ENCODE measurements at places on chromosomes 1 and 21.

GRCh38 chr1:5814046-5814619, 178.1 kb downstream of the NPHP4 start:
- DNase-seq, result no peak

GRCh38 chr1:42146626-42147320, 6.4 kb upstream of the GUCA2B start:
- peak; percentile 66 for DNase-seq

- DNase-seq, result no peak
Measured at GRCh38 chr1:2163205-2163604, 31.4 kb downstream of the FAAP20 start.

DNA sequence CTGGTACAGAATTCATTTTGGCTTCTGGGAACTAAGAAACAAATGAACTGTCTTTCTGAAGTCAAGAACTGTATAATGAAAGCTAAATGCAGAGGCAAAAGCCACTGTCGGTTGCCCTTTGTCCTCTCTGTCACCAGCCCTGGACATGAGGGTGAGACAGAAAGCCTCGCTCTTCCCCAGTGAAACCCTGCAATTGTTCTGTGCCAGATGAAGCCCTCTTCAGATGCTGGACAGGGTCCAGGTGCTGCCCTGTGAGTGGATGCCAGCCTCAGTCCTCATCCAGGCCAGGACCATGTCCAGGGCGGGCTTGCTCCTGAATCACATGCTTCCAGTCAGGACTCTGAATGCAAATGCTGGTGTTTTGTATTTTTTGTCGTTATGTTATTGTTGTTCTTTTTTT, 138.7 kb downstream of the RUNX1 start:
- no peak for DNase-seq

GRCh38 chr1:229197265-229197585, 73.7 kb upstream of the RAB4A start:
- DNase-seq, result no peak

- DNase-seq, result no peak
Measured at GRCh38 chr1:100074604-100075395, 57.9 kb downstream of the SASS6 start.

DNA sequence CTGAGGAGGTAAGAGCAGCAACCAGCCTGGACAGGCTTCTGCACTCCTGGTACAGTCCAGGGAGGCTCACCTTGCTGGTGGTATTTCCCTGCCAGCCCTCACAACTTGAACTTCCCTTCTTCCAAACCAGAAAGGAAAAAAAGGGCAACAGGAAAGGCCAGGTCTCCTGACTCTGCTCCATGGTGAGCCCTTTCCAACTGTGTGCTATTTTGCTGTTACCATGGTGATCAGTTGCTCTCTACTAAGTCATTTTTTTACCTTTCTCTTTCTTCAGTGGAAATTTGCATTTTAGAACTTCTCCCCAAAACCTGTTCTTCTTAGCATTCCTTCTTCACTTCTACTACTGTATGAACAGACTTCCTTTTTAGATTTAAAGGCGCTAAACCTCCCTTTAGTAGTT, 164.3 kb downstream of the GRIK1 start:
- DNase-seq, result no peak

GRCh38 chr1:228175316-228176023, 9.9 kb downstream of the IBA57 start:
- DNase-seq, result no peak

DNA sequence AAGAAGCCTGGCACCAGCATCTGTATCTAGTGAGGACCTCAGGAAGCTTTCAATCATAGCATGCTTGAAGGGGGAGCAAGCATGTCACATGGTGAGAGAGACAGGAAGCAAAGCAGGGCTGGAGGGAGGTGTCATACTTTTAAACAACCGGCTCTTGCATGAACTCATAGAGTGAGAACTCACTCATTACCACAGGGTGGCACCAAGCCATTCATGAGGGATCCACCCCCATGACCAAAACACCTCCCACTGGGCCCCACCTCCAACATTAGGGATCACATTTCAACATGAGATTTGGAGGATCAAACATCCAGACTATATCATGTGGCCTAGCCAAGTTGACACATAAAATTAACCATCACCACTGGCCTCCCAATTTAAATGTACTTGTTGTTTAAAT, 125.1 kb upstream of the KCND3 start:
- no peak for DNase-seq

DNA sequence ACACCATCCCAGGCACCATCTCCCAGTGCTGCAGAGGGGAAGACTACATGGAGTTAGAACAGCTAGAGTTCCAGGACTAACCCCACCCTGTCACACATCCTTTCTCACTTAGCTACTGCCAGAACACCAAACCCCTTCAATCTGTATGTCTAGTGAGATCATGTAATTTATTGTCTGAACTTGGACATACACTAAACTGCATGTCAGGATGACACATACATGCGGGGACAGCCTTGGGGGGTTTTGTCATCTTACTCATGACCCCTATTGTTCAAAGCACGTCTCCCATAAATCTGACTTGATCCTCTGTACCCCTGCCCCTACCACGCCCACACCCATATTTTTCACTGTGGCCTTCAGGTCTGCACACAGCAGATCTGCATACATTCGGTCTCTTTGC, 71.3 kb downstream of the GABPA start:
- no peak for DNase-seq

- no peak for DNase-seq
Measured at GRCh38 chr1:218314316-218314715, 29.2 kb downstream of the RRP15 start.

- no peak for DNase-seq
Measured at GRCh38 chr1:48659801-48660200, 116.9 kb downstream of the BEND5 start.

DNA sequence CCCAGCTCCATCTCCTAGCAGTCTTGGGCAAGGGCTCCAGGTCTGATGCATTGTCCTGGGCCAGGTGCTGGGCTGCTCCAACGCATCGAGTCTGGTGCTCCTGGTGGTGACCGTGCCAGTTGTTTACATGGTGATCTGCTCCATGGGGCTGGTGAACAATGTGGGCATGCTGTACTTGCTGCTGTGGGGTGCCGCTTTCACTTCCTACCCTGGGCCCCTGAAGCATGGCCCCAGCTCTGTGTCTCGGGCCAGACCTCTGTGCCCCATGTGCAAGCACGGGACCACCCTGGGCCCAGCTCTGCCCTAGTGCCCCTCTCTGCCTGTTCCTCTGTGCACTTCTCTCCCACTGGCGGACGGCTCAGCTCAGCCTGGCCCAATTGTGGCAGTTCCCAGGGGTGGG, 119.4 kb downstream of the MAST2 start:
- no peak for DNase-seq

GRCh38 chr1:85576266-85576641, 4.3 kb upstream of the CCN1 start:
- no peak for DNase-seq

DNA sequence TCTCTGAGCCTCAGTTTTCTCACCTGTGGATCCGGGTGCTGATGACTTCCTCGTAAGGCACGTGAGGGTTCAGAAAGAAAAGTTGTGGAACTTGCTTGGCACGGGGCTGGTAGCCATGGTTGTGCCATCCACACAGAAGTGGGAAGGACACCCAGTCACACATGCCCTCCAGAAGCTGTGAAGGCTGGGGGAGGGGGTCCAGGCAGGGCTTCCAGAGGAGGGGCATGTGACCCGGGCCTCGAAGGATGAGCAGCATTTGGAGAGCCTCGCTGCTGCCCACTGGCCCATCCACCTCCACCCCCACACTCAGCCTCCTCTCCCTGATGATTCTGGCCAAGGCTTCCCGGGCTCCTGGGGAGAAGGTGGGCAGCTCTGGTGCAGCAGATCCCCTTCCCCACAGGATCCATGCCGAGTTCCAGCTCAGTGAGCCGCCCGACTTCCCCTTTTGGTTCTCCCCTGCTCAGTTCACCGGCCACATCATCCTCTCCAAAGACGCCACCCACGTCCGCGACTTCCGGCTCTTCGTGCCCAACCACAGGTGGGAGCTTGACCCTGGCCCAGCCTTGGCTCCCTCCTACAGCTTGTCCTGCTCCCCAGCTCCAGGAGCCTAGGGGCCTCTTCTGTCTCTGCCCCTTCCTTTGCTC, 9.4 kb downstream of the SELENON start:
- DNase-seq, result no peak

DNA sequence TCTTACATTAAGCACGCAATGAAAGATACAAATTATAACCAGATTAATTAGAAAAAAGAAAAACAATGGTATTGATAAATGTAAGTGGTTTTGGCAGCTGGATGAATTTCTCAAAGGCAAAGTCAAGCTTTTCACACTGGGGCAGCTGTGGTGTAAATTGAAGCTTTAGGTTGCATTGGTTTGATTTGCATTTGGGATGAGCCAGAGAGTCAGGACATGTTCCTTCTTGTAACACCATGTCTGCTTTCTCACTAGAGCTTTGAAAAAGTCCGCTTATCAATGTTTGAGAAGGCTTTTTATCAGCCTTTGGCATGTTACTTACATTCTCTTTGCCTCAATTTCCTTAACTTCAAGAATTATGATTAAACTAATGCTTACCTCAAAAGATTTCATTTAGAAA, 173.9 kb downstream of the GPATCH2 start:
- DNase-seq, result no peak
